ENCODE measurements at places on chromosomes 2 and 18.

GRCh38 chr2:17719562-17720371 lies 33.8 kb downstream of the SMC6 start:
- DNase-seq = no peak

DNA sequence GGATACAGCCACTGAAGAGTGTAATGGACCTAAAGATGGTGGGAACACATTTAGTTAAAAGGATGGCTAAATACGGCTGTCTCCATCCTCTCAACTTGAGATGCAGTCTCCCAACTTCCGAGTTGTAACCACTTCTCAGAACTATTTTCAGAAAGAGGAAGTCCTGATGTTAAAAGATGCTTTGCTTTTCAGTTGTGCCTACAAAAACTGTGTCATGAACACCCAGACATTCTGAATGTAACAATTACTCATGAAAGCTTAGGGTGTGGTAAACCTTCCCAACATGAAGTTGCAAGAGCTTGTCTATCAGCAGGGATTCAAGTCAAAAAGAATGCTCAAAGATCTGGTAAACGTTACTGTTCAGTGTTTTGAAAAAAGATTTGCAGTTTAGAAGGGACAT lies 147.9 kb downstream of the DOCK10 start:
- DNase-seq = no peak

- DNase-seq = no peak
Measured at GRCh38 chr2:54419388-54419787, 36.7 kb upstream of the SPTBN1 start.

- peak; percentile 55 for DNase-seq
Measured at GRCh38 chr2:71882949-71883472, 264.7 kb downstream of the CYP26B1 start.

DNA sequence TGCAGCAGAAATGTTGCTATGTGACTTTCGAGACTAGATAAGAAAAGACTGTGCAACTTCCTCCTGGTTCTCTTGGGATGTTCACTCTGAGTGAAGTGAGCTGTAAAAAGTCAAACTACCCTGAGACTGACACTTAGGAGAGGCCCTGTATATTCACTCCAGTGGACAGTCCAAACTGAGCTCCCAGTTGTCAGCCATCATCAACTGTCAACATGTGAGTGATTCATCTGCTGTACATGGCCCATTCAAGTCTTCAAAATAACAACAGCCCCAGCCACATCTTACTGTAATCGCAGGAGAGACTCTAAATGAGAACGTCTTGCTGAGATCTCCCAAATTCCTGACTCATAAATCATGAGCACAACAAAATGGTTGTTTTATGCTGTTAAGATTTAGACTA lies 8.5 kb upstream of the UNC80 start:
- no peak for DNase-seq

DNA sequence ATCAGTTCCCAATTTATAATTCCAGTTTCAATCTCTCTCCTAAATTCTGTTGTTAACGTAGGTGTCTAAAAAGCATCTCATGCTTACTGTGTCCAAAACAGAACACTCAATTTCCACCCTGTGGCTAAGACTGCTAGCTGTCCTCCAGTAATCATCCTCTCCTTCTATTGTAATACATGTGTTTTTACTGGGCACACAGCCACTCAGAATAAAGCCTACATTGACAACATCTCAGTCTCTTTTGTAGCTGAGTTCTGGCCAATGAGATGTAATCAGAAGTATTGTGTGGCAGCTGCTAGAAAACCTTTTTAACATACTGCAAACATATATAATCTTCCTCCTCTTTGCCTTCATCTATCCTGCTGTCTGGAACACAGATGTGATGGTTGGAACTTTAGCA lies 29.4 kb upstream of the TSPYL6 start:
- no peak for DNase-seq

- DNase-seq = no peak
Measured at GRCh38 chr2:13115643-13116042, 398.9 kb downstream of the TRIB2 start.

DNA sequence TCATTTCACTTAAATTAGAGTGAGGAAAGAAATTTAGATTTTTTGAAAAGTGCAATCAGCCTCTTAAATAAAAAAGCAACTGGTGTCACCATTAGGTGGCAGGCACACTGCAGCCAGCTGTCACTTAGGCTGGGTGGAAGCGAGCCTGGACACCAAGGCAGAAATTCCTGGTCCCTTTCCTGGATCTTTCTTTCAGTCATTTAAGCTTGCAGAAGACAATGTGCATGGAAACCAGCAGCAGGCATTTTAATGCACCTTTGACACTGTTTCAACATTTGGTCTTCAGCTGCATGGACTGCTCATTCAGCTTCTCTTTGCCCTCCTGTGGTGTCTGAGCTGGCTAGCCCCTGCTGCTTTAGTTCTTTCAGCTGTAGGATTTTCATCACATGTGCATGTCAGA lies 61.0 kb downstream of the AQP4 start:
- no peak for DNase-seq

GRCh38 chr2:39300044-39300978 lies 56.5 kb upstream of the CDKL4 start:
- DNase-seq = no peak

GRCh38 chr2:10493634-10494281 lies 45.6 kb upstream of the ODC1 start:
- no peak for DNase-seq

DNA sequence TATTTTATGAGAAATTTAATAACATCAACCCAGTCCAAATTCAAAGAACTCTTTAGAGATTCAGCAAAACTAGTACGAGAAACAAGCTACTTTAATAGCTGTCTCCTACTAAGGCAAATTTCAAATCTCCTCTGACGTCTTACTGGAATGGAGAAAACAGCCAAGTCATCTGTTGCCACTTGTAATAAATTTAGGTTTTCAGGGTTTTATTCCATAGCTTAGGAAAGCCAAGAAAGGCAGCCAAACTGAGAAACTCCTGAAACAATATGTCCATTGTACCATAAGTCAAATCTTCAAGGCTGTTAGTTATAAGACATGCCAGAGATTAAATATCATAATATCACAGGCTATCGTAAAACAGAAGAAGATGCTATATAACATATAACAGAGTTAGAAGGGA lies 524.6 kb upstream of the SETBP1 start:
- no peak for DNase-seq

DNA sequence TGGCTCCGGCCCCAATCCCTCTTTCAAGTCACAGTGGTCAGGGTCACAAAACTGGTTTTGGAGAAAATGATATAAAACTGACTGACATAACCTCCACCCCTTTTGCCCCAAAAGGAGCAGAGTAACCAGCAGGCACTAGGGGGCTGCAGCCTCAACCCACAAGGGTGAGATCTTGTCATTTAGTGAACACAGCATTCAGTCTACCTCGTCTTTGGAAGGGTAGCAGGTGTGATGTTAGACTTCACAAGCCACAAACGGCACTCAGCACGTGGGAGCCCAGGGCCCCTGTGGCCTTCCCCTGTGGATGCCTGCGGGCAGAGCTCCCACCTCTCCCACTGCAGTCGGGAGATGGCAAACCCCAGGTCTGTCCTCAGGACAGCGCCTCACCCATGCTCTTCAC lies 372.1 kb upstream of the MYT1L start:
- DNase-seq = no peak

- DNase-seq = peak; percentile 1
Measured at GRCh38 chr18:69757733-69758132, 189.9 kb downstream of the CD226 start.

DNA sequence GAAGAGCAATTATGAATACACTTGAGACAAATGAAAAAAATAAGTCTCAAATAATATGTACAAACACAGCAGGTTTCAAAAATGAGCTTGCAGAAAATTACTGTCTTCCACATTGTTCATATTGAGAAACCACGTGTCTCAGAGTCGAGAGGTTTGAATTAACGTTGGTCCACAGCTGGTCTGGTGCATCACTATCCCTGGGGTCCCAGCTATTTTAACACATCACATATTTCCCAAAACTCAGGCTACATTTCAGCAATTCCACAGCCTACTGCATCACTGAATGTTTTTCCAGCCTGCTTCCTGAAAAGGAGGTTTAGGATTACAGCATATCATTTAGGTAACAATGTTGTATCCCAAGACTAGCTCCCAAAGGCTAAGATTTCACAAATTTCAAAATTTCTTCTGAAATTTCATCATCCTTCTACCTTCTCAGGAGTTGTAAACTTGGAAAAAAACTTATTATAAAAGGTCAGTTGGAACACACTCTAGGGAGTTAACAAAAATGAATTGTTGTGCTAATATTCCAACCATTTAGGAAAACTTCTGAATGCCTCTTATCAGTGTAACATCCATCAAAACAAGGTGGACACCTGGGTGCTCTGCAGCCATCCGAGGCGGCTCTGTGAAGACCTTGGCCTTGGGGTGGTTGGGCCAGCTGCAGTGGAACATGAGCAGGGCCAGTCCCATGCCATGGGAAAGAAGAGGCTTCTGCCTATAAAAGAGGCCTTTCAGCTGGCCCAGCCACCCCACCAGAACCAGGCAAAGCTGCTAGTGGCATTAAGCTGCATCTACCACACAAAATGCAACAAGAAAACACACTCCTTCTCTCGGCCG lies 198.1 kb upstream of the RBBP8 start:
- no peak for DNase-seq

DNA sequence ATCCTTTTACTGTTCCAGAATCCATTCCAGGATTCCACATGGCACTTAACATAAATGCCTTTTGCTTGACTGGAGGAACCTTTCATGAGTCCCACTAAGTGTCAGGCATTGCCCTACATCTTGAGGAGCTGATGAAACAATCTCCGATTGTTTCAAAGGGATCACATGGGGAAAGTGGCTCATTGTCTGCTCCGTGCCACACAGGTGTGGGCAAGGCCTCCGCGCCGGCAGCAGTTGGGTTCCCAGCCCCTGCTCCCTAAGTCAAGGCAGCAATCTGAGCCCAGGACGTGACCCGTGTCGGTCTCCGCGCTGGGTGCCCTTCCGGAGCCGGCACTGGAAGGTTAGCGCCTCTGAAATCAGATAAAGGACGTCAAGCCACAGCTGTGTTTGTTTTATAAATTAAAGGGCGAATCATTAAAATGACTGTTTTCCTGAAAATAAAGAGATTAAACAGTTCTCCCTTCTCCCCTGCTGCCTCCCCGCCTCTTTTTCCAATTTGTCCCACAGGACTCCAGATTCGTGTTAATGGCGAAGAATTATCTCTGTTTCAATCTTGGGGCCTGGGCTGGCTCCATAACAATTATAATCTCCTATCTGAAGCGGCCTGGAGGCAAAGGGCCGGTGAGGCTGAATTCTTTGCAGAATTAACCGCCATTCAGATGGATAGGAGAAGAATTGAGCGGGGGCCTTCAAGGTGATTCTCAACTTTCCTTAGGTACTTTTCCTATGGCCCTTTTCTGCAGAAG lies 84.3 kb upstream of the FZD7 start:
- no peak for DNase-seq

DNA sequence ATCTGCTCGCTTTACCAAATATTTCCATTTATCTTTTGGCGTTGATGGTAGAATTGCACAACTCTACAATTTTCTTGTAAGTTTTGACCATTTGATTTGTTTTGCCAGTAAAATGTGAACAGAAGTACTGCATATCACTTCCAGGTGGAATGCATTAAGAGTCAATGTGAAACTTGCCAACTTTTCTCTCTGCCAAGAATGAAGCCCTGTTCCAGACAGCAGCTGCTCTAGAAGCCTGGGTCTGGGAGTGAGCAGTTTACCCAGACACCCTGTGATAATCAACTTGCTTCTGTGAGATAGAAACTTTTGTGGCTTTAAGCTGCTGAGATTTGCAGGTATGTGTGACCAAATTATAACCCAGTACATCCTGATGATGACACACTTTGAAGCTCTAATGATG lies 115.9 kb upstream of the SYT4 start:
- DNase-seq = no peak

- no peak for DNase-seq
Measured at GRCh38 chr2:223890721-223891120, 53.3 kb upstream of the AP1S3 start.

- peak; percentile 37 for DNase-seq
Measured at GRCh38 chr2:46650556-46651001, 171.2 kb downstream of the TMEM247 start.

GRCh38 chr2:26455670-26456439 lies 22.1 kb downstream of the OTOF start:
- no peak for DNase-seq

DNA sequence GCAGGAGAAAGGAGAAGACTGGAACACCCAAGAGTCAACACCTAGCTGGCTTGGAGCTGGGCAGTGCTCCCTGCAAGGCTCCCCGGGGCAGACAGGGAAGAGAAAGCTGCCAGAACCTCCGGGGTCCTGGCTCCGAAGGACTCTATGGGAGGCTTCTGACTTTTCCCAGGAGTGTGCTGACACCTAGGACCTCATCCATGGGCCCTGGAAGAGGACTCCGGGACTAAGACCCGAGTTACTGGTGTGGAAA lies 37.8 kb upstream of the ATP6V1B1 start:
- DNase-seq = no peak

- no peak for DNase-seq
Measured at GRCh38 chr2:120791243-120791961, 55.7 kb downstream of the GLI2 start.

- DNase-seq = no peak
Measured at GRCh38 chr2:105393373-105394055, 5.3 kb downstream of the FHL2 start.

GRCh38 chr2:239381709-239382134 lies 19.1 kb downstream of the HDAC4 start:
- DNase-seq = no peak

DNA sequence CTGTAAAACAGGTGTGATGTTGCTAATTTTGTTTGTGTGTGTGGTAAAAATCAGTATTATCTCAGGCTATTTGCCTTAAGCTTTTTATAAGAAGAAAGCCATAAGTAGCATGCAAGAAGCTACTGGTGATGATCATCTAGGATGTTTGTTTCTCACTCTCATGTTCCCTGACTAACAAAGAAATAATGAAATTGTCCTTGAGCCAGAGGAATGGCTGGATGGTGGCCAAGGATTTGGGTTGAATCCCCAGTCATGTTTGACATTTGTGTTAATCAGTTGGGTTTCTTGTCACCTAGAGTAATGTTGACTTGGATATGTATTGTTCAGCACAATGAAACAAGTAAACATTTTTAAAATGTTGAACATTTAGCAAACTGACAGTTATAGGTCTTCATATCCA lies 496.8 kb upstream of the ZEB2 start:
- no peak for DNase-seq

- no peak for DNase-seq
Measured at GRCh38 chr18:57856128-57856527, 53.0 kb upstream of the ATP8B1 start.

DNA sequence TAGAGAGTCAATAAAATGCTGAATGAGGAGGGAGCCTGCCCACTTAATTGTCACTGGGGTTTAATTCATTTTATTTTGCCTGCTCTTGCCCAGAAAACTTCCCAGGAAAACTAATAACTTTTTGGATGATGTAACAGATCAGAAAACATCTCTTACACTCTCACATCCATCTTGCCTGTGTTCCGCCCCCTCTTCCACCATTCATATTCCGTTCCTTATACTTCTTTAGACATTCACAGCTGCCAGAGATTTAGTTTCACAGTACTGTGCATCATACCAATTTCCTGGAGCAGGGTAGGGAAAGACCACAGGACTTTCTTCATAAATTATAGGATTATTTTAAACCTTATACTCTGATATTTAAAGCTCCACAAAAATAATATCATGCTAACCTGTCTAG lies 776.1 kb upstream of the SOX11 start:
- DNase-seq = no peak

GRCh38 chr2:215028231-215028630 lies 110.2 kb downstream of the ABCA12 start:
- no peak for DNase-seq

- no peak for DNase-seq
Measured at GRCh38 chr2:217610401-217610814, 392.4 kb downstream of the TNS1 start.

GRCh38 chr18:21499997-21500396 lies 100.5 kb downstream of the ESCO1 start:
- DNase-seq = no peak
